ENCODE measurements at places on chromosomes 4 and X.
A peak's percentile ranks its signal among the peaks of the same experiment; 100 is the strongest.

DNA sequence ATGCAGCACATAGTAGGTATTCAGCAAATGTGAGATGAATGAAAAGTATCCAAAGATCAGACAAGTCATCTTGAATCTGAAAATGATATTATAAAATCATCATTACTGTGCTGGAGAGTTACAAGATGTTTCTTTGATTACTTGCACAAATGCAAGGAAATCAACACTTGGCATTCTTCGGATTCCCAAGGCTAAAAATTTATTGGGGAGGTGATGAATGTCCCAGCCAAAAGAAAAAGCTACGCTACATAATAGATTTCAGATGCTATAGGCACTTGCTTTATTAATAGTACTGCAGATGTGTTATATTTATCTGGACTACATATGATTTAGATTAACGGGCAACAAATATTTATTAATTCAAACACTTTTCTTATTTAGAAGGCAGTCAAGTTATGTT, 286.7 kb upstream of the TENM3 start:
- no peak for DNase-seq

- DNase-seq = no peak
These were observed 53.8 kb downstream of the ARHGAP6 start for GRCh38 chrX:11611965-11612364.

DNA sequence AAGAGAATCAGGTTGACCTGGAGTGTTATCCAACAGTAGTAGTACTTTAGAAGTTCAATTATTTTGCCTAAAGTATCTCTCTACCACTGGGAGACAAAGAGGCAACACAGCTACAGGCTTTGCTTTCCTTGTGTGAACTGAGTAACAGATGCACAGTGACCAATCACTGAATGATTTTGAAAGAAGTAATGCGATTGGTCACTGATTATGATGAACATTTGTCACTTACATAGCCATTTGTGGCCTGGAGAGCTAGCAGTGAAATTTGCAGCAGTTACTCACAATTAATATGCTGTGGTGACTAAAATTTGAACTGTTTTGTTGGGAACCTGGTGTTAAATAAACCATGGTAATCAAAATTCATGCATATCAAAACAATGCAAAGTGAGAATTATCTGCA, 508.7 kb upstream of the DIPK2B start:
- DNase-seq = no peak

GRCh38 chr4:10746371-10747171, 62.0 kb upstream of the CLNK start:
- DNase-seq = no peak

DNA sequence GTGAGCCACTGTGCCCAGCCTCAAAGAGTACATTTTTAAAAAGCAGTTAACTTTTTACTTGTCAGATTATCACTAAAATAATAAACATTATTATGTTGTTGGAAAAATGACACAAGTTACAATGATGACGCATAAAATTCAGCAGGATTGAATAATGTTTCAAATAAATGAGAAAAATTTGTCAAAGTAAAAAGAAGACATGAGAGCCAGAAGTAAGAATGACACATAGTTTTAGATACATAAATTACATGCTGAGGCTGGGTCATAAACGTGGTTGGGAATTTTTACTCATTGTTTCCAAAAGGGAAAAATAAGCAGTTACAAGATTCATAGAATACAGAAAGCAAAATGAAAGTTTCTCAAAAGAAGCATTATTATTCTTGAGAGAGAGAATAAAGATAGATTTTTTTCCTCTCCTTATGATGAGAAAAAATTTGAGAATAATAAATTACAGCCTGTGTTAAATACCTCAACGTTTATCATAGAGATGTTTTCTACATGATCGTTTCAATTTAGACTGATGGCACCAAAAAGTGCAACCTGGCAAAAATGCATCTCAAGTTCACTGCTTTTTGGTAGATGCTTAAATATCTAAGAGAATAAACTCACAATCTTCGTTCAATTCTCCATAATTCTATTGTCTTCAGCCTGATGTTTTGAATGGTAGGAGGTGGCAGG, 40.4 kb downstream of the GUCY1B1 start:
- DNase-seq = no peak

DNA sequence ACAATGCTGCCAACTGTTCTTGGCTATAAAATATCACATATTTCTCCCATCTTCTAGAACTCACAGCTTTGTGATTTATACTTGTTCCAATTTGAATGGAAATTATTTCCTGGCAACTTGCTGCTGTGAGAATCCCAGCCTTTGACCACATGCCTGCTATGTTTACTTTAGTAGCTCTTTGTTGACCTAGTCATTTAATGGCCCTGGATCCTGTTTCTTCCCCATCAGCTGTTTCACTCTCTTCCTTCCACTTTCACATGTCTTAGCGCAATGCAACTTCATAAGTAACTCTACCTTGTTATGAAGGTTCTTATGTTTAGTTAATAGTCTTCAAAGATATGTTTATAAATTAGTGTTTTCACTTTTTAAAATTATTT, 1973.6 kb upstream of the AGA start:
- no peak for DNase-seq

DNA sequence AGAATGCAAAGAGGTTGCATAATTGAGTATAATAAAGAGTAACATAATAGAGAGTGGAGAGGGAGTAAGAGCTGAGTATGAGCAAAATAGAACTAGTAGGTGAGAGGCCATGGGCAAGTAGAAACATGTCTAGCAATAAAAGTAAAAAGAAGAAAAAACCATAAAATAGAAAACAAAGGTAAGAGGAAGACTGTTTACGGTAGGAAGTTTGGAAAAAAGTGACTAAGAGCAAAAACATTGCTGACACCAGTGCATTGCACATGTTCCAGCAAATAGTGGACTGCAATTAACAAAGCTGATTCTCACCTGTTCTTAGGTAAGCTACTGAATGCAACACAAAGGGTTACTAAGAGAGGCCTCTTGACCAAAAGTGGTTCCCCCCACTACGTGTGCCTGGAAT, 202.9 kb downstream of the TEX13A start:
- no peak for DNase-seq

DNA sequence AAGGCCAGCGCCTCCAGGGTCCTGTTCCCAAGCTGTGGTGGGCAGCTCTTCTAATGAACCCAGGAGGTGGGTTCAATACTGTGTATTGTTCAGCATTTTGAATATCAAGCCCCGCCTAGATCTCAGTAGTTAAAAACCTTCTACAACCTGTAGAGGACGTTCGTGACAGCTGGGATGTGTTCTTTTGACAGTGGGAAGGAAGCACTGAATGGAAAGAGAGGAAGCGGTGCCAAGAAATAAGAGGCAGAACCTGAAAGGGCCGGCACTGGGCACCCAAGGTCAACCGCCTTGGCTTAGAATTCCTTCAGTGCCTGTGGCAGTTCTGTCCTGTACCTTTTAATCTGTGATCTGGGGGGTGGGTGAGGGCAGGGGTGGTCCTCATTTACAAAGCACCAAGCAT, 73.1 kb downstream of the CC2D2A start:
- no peak for DNase-seq

- DNase-seq = no peak
These were observed 3.6 kb downstream of the CCNQ start for GRCh38 chrX:153595387-153595786.

DNA sequence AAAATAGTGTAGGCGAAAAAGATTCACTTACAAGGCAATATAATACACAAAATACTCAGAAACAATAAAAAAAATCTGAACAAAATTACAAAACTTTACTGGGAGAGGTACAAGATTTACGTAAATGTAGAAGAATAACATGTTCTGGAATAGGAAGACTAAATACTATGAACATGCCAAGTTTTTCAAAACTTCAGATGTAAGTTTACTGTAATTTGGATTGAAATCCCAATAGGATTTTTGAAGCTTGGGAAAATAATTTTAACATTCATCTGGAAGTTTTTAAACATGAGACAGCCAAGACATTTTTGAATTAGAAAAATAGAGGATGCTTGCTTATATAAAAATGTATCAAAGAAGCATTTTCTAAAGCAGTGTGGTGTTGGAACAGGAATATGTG, 30.5 kb upstream of the CT83 start:
- no peak for DNase-seq

DNA sequence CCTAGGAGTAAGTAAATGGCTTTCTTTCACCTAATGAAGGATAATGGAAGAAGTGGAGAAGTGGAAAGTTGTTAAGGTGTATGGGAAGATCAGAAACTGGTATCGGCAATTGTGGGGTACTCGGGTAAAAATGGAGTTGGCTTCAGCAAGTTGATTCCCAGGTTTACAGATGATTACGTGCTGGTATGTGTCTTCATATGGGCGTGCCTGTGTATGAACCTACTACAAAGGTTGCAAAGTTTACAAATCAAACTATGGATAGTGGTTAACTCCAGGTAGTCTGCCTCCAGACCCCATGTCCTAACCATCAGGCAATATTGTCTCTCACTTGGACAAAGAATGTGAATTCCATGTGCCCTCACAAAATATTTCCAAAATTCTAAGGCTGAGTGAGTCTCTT, 773 bp downstream of the TLR3 start:
- no peak for DNase-seq

GRCh38 chrX:95218976-95219375, 1465.7 kb upstream of the DIAPH2 start:
- no peak for DNase-seq

GRCh38 chrX:10296576-10296975, 139.8 kb downstream of the CLCN4 start:
- no peak for DNase-seq

DNA sequence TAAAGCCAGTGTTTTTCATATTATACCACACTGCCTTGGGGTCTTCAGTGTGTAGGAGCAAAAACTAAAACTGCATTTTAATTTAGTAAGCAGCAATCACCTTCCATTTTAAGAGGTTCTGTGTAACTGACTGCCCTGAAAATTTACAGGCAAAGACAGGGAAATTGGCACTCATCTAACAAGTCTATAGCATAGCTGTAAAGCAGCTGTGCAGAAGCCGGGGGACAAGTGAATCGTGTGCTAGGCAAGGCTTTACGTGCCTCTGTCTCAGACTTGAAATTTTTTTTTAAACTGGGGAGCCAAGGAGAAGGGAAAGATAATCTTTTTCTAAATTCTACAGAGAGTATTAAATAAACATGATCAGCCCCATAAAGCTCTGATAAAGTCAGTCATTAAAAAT, 39.7 kb downstream of the TSPAN5 start:
- DNase-seq = no peak

DNA sequence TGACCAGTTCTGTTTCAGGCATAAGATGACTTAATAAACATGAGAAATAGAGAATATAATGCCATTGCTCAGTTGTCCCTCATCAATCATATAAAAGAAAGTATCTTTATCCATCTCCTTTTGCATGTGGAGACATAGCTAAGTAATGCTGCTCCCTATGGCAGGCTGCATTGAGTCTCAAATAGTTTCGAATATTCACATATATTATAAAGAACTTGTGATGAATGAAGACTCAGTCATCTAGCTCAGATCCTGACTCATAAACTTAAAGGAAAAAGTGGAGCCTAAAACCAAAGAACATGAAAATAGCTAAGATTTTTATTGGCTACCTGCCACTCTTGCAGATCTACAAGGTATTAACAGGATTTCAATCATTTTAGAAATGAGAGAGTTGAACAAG, 11.7 kb upstream of the TLL1 start:
- no peak for DNase-seq

DNA sequence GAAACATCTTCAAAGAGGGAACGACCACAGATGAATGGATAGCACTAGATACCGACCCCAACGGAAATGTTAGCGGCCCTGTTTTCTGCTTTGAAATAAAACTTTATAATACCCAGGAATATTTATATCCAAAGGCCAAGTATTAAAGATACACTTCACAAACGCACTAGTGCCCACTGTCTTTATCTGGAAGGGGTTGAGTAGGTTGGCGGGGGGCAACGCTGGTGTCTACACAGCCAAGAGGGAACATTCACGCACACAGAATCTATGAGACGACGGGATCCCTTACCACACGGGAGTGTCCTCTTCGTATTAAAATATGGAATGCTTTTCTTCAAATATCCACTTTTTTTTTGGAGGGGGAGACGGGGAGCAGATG, 3.3 kb downstream of the HAND2 start:
- DNase-seq = peak; percentile 5

DNA sequence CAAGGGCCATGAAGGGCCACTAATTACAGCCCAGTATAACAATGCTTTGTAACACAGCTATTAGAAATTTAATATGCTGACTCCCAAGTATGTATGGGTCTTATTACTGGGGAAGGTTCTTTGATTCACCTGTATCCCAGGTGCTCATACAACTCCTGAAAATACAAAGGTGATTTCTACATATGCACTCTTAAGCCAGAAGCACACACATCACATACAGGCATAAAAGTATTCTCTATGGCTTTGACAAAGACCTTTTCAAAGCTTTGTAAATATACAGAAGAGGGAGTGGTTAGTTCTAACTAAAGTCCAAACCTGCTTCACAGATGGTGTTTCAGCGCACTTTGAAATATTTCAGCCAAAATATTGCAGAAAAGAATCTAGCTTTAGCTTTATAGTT, 191.5 kb downstream of the SNCA start:
- DNase-seq = no peak

DNA sequence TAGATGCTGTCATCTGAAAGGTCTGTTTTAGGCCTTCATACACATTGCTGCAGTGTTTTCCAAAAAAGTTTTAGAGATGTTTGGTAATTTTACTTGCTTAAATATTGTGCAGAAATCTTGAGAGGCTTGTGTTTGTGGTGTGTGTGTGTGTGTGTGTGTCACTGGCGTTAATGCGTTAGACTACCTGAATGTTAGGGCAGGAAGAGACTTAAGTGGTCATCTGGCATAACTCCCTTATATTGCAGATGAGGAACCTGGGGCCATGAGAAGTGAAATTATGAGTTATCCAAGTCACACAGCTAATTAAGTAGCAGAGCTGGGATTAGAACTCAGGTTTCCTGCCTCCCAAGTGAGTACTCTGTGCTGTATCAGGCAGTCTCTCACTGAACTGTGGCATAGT, 1.4 kb downstream of the LSM6 start:
- DNase-seq = no peak

DNA sequence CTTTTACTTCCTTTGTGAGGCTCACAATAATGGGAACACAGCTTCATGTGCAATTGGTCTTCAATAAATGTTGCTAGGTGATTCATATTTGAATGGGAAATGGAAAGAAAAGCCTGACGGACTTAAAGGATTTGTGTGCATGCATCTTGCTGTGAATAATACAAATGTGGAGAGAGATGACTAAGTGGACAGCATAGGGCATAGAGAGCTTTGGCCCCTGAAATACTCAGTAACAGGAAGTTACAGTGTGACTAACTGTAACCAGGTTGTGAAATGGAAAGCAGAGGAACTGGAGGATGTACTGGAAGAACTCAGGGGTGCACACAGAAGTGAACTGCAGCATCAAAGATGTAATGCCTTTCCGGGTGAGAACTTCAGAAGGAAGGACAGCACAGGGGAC, 206.7 kb downstream of the MGST2 start:
- no peak for DNase-seq

DNA sequence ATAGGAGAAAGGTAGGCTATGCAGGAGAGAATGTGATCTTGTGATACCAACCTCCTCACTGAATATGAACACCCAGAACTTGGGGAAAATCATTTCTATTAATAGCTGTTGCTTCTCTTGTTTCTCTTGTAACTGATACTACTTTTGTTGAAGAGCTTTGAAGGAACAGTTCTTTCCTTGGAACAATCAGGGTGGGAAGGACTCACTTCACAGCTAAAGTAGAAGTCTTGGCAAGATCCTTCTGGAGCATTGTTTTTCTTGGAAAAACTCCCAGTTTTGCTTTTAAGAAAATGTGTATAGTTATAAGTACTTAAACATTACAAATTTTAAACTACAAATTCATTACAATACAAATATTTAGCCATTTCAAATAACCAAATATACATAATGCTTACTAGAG, 19.1 kb upstream of the XK start:
- no peak for DNase-seq

Measured in GM10248 (cell line).